Hematopoietic multipotent progenitor cell (in vitro differentiated cells): ENCODE measurements at places on chromosomes 5 and 9.
A peak's percentile ranks its signal among the peaks of the same experiment; 100 is the strongest.

DNA sequence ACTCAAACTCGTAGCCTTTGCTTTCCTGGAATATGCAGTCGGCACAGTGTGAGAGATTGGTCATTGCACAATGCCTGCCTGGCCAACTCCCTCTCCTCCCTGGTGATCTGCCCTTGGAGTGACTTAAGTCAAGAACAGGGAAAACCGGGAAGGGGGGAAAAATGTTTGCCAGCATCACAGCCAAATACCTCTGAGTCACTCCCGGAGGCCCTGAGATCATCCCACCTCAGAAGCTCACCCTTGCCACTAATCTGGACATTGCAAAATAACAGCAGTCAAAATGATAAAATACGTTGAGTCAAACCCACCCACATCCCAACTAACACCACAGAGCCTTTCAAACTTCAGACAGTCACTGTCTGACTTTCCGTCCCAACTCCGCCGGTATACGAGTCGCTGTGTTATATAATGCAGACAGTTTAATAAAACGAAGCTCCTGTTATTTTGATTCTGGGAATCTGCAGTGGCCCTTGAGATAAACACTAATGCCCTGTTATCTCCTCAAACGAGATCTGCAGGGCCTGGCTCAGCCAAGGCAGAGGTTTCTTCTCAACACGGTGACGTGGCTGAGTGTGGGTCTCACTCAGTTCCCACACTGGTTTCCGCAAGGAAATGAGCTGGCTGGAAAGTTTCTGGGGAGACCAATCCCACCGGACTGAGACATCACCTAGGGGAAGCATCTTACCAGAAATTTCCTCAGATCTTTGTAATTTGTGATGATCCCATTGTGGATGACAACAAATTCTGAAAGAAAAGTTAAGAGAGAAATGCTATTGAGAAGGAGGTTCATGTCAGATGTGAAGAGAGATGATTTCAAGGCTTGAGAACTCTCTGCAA, 22.1 kb downstream of the GFPT2 start:
- DNase-seq: no peak

GRCh38 chr9:629146-629545, 212.4 kb upstream of the DMRT1 start:
- no peak for DNase-seq

- no peak for DNase-seq
Observed at GRCh38 chr5:151477101-151477500, 29.7 kb downstream of the SLC36A1 start.

DNA sequence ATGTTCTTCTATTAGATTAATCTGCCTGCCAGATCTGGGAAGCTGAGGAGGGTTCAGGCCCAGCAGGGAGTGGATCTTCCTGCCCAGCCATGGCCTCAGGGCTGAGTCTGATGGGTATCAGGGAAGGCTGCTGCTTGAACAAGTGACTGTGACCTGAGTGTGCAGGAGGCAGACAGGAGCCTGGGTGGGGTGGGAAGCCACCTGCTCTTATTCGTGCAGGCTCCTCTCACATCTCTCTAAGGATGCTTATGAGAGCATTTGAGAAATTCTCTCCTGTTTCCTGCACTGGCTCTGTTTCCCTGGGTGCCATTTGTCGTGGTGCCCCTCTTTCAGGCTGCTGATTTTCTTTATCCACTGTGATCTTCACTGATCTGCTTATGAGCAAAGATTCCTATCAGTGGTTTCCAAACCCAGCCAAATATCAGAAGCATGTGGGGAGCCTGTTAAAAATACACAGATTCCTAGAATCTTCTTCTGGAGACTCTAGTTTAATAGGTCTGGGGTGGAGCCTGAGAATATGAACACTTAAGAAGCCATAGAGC, 2.1 kb downstream of the RGS3 start:
- no peak for DNase-seq

DNA sequence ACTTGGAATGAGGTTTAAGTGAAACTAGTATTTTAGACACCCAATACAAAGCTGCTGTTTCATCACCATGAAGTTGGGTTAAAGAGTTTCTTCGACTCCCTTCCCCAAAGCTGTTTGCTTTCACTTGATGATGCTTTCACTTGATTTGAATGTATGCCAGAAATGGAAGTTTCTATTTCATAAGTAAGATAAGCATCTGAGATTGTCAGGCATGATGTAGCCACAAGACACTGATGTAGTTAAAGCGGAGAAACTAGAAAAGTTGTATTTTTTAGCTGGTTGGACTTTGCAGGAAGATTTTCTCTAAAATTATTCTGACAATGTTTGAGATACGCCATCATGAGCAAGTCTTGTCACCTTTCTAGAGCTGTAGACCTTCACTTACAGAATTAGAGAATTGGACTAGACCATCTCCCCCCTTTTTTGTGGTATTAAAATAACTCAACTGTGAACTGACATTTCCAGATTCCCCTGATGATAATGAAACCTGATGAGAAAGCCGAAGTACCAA, 20.0 kb downstream of the MOCS2 start:
- peak; percentile 42 for DNase-seq

DNA sequence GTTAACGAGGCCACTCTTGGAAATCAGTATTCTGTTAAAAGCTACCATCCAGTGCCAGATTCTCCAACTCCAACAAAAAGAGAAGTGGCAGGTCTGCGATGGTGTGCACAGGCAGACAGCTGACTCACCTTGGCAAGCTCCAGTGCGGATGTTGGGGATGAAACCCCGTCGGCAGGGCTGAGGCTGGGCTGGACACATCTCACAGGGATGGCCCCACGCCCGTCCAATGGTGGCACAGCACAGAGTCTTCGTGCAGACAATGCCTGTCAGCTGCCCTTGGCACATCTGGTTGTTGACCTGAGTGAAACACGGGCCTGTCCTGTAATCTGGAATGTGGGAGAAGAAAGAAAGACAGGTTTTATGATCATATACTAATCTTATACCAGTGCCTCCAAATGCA, 73.4 kb downstream of the FBN2 start:
- no peak for DNase-seq

DNA sequence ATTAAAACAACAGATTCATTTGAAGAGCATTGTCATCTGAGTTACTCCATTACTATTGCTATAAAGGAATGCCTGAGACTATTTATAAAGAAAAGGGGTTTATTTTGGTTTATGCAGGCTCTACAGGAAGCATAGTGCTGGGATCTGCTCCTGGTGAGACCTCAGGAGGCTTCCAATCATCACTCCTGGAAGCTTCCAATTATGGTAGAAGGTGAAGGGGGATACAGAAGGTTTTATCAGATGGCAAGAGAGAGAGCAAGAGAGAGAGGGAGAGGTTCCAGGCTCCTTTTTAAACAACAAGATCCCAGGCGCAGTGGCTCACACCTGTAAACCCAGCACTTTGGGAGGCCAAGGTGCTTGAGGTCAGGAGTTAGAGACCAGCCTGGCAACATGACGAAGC, 63.5 kb downstream of the ASS1 start:
- DNase-seq: no peak

- no peak for DNase-seq
Observed at GRCh38 chr5:128014578-128014977, 69.0 kb upstream of the SLC12A2 start.

GRCh38 chr5:151571270-151572173, 19.6 kb downstream of the FAT2 start:
- DNase-seq: no peak

GRCh38 chr5:10454591-10455276, 13.1 kb downstream of the ROPN1L start:
- no peak for DNase-seq

- DNase-seq: no peak
Observed at GRCh38 chr9:9612755-9613154, 1000.0 kb downstream of the PTPRD start.

DNA sequence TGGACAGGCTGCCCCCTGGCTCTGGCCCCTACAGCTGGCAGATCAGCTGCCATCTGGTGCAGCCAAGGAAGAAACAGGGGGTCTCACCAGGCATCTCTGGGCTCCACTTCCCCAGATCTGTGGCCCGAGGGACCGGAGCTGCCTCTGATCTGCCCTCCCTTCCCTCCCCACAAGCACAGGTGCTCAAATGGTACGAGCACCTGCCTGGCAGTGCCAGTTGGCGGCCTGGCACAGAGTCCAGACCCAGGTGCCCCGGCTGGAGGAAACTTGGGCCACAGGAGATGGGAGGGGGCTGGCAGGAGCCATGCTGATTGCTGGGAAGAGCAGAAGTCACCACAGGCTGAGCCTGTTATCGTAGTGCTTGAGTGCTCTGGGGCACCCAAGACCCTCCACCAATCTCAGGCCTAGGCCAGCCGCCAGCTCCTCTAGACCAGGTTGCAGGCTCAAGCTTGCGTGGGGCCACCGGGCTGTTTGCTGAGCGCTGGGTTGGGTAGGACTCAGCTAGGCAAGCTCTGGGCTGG, 5.0 kb upstream of the CAMK2A start:
- no peak for DNase-seq

- peak; percentile 91 for DNase-seq
Observed at GRCh38 chr5:157731272-157732129, at the start of gene THG1L. Gene THG1L, plus strand, starts transcription at chr5:157731420. Its CDS starts 21 bp downstream, at chr5:157731441.

GRCh38 chr9:122055701-122056100, 37.4 kb downstream of the TTLL11 start:
- DNase-seq: peak; percentile 13

DNA sequence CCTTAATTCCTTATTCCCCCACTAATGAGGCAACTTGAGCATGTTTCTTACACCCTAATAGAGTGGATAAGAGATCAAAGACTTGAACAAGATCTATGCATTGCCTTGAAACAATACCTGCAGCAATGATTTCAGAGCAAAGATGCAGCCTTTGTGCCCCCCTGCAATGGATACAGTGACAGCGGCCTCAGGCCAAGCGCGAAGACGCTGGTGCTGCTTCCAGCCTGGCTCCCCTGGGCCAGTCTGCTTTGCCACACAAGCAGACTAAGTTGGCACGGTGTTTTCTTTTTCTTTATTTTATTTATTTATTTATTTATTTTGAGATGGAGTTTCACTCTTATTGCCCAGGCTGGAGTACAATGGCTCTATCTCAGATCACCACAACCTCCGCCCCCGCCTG, 179.8 kb upstream of the S1PR3 start:
- no peak for DNase-seq

DNA sequence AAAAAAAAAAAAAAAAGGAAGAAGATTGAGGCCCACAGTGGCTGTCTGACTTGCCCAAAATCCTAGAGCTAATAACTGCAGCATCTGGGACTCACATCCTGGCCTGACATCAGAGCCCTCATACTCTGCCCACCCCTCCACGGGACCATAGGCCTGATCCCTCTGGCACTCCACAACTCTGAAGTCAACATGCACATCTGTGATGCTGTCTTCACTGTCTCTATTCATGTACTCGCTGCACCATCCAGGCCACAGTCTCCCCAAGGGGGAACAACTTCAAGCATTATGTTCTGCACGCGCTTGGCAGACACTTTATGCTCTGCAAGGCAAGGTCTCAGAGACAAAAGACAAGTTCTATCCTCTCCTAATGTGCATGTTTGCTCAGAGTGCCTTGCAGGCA, 158.2 kb downstream of the SPOCK1 start:
- DNase-seq: no peak

GRCh38 chr5:172458976-172459782, 4.9 kb upstream of the SH3PXD2B start:
- no peak for DNase-seq

DNA sequence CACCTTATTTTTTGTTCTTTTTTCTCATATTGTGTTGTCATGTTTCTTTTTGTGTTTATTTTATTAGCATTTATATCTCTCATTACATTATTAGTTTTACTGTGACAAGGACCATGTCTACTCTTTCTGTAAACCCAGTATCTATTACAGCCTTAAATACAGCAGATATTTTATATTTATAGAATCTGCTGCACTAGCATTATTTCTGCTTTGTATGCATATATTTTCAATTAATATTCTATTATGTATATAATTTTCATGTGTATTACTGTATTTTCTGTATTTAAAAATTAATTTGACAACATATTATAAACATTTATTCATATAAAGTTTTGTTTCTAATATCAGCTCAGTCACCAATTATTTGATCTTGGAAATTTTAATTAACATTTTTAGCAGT, 19.5 kb upstream of the C6 start:
- no peak for DNase-seq

DNA sequence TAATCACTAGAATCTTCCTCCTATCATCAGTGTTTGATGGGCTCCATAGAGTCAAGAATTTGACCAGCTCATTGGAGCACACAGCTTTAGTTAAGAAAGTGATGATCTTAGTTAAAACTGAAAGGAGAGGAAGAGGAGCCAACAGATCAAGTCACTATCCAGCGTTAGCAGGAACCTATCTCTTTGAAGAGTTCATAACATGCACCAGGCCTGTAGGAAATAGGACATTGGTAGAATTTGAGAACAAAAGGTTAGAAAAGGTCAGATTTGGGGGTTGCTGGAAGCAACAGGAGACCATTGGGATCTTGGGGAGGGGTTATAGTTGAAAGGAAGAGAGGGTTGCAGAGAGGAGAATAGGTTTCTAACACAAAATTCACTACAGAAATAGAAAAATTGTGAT, 11.4 kb upstream of the ADRA1B start:
- no peak for DNase-seq

GRCh38 chr9:110087605-110088004, 120.4 kb downstream of the C9orf152 start:
- no peak for DNase-seq

DNA sequence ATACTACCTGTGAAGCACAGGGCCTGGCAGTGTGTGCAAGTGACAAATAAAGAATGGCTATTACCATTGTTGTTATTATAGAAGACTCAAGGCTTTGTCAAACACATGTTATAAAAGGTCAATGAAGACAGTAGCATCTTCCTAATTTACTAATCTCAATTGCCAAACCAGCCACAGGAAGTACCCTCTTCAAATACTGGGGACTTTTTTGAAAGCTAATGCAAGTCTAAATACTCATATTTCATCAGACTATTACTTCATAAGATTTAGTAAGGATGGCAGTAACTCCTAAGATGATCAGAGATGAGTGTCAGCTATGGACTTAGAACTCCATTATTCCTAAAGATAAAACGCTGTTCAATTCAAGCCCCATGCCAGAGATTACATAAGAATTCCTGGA, 43.0 kb downstream of the GNAQ start:
- no peak for DNase-seq

DNA sequence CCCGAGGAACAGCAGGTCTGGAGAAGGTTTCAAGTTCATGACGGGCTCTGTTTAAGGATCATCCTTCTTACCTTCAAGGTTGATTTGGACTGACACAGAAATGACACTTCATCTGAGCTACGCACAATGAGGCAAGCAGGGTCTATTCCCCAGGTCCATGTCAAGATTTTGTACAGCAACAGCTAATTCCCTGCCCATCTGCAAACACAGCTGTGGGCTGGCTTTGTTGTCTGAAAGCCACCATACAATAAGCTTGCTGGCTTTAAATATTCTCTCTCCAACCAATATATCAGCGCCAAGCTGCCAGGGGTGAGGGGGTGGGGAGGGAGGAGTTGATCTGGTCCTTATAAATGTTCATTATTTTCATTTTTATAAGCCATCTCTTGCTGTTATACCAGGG, 92.0 kb downstream of the OTULIN start:
- DNase-seq: no peak

GRCh38 chr5:38670066-38670465, 113.6 kb upstream of the LIFR start:
- no peak for DNase-seq

DNA sequence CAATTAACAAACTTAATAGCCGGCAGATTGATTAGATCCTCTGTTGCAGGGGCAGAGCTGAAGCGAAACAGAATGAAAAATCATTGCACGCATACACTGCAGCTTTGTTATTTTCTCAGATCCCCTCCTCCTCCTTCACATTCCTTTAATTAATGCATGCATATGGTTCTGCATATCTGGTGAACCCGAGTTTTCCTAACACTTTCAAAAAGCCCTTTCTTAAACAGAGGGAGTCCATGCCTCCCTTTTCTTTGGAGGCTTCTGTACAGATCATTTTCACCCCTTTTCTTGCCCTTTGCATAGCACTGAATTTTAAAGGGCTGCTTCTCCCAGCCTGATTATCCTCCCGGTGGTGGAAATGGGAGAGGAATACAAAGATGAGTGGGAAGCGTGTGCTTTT, 136.6 kb upstream of the TBCA start:
- no peak for DNase-seq
